ENCODE measurements at places on chromosomes 6 and 20.

- DNase-seq, result no peak
These were observed 21.2 kb downstream of the GNAS-AS1 start for GRCh38 chr20:58829531-58829941.

DNA sequence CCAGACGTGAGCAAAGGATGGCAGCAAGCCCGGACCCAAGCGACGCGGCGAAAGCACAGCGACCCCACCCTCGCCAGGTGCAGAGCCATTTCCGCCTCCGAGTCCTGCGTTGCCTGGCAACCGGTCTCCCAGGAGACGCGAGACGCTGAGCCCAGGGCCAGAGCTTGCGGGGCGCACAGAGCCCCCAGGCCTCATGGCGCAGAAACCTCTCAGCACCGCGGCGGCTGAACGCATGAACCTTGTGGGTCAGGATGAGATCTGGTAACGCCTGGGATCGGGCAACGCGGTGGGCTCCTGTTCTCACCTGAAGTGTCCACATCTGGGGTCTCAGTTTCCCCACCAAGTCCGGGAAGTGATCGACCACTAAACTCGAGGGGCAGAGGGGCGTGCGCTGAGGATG, 77.7 kb downstream of the ANKRD60 start:
- no peak for DNase-seq

- no peak for DNase-seq
These were observed 38.2 kb downstream of the ELMO2 start for GRCh38 chr20:46367967-46368901.

DNA sequence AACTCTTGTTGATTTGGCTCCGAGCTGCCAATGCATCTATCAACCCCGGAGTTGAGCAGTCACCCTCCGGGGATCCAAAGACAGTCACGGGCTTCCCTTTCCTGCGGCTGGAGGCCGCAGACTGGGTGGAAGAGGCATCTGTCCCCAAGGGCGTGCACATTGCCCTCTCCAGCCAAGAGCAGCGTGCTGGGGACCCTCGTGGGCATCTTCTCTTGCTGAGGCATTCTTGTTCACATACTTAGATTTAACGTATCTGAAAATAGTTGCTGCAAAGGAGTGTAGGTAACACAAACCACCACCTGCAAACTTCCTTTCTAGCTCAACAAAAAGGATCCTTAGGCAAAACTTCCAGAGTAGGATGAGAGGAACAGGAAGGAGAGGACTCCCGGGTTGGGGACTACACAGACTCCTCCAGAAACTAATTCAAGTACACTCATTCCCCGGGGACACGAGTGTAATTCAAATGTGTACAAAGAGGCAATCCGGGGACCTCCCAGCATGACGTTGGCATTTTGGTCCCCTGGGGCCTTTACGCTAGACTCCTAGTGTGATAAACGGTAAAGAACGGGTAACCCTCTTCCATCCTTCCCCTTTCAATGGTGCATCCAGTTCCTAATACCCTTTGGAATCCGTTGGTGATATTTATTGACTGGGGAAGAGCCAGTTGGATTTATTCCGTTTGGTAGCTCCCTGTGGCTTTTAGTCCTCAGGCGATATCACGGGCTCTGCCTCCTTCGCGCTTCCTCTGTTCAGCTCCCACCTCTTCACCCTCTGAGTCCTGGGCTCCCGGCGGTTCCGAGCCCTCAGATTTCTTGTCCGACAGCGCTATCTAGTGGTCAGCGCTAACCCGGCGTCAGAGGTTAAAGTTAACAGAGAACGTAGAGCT, 2.7 kb upstream of the COL12A1 start:
- peak; percentile 76 for DNase-seq

GRCh38 chr6:2579241-2579761, 171.4 kb downstream of the MYLK4 start:
- DNase-seq, result no peak

- no peak for DNase-seq
These were observed 256.6 kb upstream of the EPHA7 start for GRCh38 chr6:93675856-93676417.

DNA sequence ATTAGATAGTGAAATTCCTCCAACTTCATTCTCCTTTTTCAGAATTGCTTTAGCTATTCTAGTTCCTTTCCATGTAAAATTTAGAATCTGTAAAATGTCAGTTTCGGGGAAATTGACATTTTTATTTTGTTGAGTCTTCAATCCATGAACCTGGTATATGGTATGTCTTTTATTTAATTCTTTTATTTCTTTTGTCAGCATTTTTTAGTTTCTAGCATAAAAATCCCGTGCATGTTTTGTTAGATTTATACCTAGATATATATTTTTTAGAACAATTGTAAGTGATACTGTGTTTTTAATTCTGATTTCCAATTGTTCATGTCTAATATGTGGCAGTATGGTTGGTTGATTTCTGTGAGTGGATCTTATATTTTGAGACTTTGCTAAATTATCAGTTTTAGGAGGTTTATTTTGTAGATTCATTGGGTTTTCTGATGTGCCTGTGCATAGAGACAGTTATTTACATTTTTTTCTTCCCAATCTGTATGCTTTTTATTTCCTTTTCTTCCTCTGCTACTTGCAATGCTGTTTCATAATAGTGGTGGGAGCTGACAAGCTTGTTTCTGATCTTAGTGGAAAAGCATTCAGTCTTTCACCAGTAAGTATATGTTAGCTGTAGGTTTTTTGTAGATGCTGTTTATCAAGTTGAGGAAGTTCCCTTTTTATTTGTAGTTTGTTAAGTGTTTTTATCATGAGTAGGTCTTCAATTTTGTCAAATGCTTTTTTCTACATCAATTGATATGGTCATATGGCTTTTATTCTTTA, 13.7 kb downstream of the TAB2 start:
- no peak for DNase-seq
